ENCODE measurements at places on chromosomes 2 and 18.

- DNase-seq, result peak; percentile 29
These were observed 28.4 kb upstream of the GTF2A1L start for GRCh38 chr2:48589170-48589767.

DNA sequence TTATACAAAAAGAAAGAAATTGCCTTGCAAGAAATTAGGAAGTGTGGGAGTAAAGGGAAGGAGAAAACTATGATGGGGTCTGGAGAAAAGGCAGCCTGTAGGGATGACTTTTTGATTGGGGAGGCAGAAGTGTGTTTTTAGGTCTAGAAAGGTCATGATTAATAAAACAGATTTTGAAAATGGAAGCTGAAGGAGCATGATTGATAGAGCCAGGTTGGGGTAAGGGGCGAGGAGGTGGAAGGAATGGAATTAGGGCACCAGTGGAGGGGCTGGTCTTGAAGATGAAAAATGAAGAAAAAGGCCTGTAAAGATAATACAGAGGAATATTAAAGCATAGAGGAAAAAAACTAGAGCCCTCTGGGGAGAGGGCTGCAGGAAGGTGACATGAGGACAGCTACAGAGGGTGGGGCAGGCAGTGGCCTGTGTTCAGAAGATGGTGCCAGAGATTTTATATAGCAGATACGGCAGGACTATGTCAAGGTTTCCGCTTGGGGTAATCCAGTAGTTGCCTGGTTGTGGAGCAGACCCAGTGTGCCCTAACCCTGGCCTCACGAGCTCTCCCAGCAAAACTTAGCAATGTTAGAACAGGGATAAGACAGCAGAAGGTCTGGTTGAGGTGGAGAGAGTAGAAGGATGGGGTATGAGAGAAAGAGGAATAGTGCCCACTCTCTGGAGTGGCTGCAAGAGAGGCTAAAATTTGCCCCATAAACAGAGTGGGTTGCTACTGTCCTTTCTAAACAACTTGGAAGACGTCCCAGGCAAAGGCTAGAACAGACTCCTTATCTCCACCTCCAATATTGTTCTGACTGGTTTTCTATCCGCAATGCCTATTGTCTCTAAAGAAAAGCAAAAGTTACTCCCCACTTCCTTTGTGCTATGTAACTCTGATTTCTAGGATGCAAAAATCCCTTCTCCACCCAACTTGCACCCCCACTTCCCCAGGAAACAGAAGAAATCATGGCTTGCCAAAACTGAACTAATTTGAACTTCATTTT, 287.3 kb downstream of the AGPS start:
- no peak for DNase-seq

- DNase-seq, result no peak
These were observed 44.1 kb upstream of the SP5 start for GRCh38 chr2:170671079-170671478.

GRCh38 chr2:181380581-181380980, 76.6 kb upstream of the ITGA4 start:
- DNase-seq, result no peak

DNA sequence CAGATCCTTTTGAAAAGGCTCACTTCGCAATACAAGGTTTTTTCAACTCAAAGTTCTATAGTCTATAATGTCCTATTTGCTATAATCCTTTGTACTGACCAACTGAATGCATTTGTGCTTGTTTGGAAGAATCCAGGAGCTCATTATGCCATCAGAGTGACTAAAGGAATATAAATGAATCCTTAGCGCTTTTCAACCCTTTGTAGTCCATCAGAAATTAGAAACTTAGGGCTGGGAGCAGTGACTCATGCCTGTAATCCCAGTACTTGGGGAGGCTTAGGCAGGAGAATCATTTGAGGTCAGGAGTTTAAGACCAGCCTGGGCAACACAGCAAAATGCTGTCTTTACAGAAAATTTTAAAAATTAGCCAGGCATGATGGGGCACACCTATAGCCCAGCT, 330.2 kb upstream of the CHAC2 start:
- DNase-seq, result no peak

DNA sequence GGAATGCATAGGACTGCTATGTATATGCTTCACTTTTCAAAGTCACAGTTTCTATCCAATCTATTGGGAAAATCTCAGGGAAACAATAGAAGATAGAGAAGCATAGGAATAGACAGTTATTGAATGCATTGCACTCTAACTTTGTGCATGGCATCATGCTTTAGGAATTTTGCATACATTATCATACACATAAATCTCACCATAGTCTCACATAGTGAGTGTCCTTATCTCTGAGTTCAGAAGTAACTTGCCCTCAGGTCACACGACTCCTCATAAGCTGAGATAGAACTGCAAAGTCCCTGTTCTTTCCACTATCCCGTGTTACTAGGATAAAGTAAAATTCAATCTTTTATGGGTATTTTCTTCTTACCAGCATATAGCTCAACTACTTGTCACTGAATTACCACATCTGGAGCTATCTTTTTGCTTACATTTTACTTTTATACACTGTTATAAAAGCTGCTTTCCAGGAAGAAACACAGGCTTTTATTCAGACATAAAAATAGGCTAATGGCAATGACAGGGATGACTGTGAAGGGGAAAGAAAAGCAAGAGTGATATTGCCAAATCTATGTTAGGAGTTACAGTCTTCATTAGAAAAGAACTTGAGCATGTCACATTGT, 666.9 kb downstream of the XIRP2 start:
- DNase-seq, result no peak

Measured in LoVo (cell line).